Germinal center (tissue), 1 donor: ENCODE measurements at places on chromosomes 5 and 9.
A peak's percentile ranks its signal among the peaks of the same experiment; 100 is the strongest.

DNA sequence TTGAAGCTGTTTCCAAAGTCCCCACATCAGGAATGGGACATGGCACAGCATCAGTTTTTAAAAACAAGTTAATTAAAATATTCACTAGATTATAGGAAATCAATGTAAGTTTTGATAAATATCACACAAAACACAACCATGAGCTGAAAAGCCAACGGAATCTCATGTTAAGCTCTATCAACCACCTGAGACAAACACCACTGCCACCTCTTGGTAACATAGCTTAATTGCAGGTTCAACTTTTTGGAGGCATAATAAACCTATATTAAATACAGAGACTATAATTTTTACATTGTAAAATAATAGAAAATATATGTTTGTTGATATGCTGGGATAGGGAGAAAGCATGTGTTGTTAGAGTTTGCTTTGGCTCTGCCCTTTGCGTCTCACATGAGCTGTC, 126.1 kb downstream of the SV2C start:
- DNase-seq: no peak

DNA sequence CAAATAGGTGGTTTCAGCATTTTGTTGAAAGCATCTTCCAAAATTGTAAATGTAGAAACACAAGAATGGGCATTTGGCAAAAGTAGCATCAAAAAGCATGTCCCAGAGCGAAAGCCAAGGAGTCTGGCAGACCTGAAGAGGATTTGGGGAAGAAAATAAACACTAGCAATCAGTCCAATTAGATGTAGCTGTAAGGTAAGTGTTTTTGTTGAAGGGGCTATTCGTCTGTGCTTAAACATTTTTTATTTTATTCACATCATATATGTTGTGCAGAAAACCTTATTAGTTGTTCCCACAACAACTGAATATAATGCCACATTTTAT, 954.1 kb upstream of the COX7C start:
- DNase-seq: no peak

DNA sequence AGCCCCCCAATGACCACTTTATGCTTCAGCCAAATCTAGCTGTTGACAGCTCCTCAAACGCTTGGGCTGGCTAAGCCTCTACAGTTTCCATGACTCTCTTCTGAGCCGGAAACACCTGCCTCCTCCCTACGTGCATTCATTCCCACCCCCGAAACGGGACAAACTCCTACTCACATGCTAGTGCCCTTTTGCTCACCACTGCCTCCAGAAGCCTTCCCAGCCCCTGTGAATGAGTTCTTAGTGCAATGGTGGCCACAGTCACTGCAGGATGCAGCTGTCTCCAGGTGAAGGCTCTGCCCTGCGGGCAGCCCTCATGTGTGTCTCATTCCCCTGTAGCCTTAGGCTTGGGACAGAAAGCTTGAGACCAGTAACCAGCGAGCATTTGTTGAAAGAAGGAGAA, 68.8 kb upstream of the DAB2IP start:
- DNase-seq: no peak

GRCh38 chr5:133472829-133473228, 139.5 kb downstream of the FSTL4 start:
- DNase-seq: no peak

GRCh38 chr9:92483627-92484545, 1.6 kb upstream of the ASPN start:
- DNase-seq: no peak

GRCh38 chr5:178462076-178462475, 128.1 kb downstream of the COL23A1 start:
- no peak for DNase-seq

GRCh38 chr9:12798066-12798770, 23.4 kb downstream of the LURAP1L start:
- DNase-seq: no peak

GRCh38 chr5:76813982-76814562, 4.8 kb upstream of the F2RL1 start:
- no peak for DNase-seq

GRCh38 chr9:75454043-75454442, 365.7 kb downstream of the OSTF1 start:
- DNase-seq: no peak

GRCh38 chr5:95059636-95060035, 225.3 kb downstream of the MCTP1 start:
- no peak for DNase-seq

DNA sequence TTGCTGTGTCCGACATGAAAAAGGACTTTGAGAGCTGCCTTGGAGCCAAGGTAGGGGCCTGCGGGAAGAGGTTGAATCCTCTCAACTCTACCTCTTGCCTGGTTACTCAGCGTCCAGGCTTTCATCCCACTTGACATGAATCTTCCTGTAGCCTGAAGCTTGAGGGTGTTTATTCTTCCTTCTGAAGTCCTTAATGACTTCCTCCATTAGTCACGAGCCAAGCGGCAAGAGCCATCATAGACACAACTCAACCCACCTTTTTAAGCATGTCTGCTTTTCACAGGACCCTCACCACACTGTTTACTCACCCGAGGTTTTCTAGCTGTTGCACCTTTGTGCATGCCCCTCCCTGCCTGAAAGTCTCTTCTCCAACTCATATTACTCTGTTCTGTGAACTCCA, 40.2 kb downstream of the ACO1 start:
- no peak for DNase-seq

- peak; percentile 6 for DNase-seq
These were observed 635.7 kb downstream of the RAB3C start for GRCh38 chr5:59218424-59219045.
